IMR-90 (cell line): ENCODE measurements at places on chromosomes 16 and 17. TPM values are rescaled to one million over a fixed set of nuclear protein-coding genes. Genes with fewer than 3 reads are reported as not detected.

DNA sequence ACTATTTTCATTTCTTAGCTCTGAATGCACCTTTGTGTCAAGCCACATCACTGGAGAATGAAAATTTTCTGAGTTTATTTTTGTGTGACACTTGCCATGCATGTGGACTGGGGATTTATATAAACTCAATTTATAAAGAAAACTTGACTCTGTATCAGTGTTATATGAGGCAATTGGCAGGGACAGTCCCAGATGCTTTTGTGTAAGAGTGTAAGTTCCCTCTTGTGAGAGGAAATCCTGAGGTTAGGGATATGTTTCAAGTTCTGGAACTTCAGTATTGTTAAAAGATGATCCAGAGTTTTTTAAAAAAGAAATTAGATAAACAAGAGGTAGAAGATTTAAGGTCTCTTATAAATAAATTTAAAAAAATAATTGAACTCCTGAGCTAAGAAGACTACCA, 10.9 kb upstream of the CCL8 start:
- no peak for DNase-seq

- no peak for DNase-seq
These were observed 66.4 kb downstream of the PRMT7 start for GRCh38 chr16:68377221-68377620.

Gene NPW
- 0.18 TPM in 1 of 2 replicates, not detected in the other for total RNA-seq

GRCh38 chr17:5772720-5773119, 188.4 kb upstream of the NLRP1 start:
- DNase-seq, result peak; percentile 37

GRCh38 chr17:28723159-28723835, 2.7 kb downstream of the TLCD1 start:
- DNase-seq, result no peak

Gene P2RX5
- 1.7 and 1.8 TPM in 2 replicates for total RNA-seq

GRCh38 chr16:78375055-78375679, 275.7 kb downstream of the WWOX start:
- no peak for DNase-seq

DNA sequence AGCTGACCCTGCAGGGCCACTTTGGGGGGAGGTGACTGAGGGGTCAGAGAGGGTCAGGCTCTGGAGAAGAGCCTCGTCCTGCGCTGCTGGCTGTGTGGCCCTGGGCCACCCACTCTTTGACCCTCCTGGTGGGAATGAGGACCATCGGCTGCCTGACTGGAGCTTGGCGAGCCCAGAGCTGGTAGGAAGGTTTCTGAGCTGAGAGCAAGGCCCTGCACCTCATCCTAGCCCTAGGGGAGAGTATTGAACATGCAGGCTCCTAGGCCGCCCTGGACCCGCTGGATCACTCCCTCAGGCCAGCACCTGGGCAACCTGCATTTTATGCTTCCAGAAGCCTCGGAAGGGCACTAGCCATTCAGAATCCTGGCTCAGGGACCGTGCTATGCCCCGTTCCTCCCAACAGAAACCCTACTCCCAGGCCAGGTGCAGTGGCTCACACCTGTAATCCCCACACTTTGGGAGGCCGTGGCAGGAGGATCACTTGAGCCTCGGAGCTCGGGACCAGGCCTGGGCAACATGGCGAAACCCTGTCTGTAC, 14.5 kb downstream of the MAP2K3 start:
- DNase-seq, result no peak

GRCh38 chr16:84087466-84088151, 29.1 kb downstream of the MBTPS1 start:
- no peak for DNase-seq

Gene CES5A
- not detected in 2 replicates for total RNA-seq

- DNase-seq, result no peak
These were observed 365.7 kb downstream of the NPIPA8 start for GRCh38 chr16:17970816-17971331.

Gene HID1
- total RNA-seq, result 0.18 and 0.56 TPM in 2 replicates

GRCh38 chr17:78174346-78174869, 6.0 kb downstream of the SYNGR2 start:
- no peak for DNase-seq

DNA sequence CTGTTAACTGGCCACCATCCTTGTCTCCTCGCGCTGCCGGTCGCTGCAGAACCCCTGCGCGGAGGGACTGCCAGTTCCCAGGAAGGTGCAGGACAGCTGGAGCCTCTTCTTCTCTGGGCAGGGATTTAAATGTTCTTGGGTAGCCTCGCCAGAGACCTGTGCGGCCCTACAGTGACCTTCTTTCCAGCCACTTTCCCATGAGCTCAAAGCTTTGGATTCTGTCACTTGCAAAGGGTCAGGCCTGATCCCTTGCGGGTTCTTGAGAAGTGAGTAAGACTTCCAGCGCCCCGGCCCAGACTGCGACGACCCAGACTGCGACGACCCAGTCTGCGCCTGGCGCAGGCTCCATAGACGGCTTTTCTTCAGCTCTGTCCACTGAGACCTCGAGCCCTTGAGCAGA, 1.4 kb upstream of the SLFN5 start:
- no peak for DNase-seq

DNA sequence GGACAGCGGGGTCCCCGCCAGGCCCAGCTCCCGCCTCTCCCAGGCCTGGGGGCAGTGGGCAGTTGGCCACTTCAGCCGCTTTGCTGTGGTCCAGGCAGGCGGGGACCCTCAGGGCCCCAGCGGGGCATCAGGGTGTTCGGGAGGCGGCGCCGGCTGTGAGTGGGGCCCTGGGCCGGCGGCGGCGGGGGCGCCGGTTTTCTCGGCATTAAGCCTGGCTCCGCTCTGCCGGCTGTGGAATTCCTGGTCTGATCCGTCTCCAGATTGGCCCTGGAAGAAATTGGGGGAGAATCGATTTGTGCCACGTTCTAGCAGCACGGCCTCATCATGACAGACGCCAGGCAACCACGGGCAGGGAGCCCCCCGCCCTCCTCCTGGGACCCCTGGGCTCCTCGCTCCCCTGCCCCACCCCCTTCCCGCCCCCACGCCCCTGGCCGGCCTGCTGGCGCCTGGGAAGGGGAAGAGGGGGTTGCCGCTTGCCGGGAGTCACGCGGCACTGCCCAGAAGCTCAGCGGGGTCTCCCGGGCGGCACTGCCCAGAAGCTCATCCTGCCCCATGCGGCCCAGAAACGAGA, 28.6 kb upstream of the SSTR5 start:
- DNase-seq, result no peak

GRCh38 chr17:28468781-28469180, 4.7 kb upstream of the SLC13A2 start:
- DNase-seq, result no peak

Gene CCL15
- not detected in 2 replicates for total RNA-seq

Gene PMP22
- total RNA-seq, result 33.5 and 39.2 TPM in 2 replicates

- no peak for DNase-seq
These were observed 5.4 kb upstream of the ZNF500 start for GRCh38 chr16:4772351-4772750.

Gene ZFHX3
- 1.4 and 2.2 TPM in 2 replicates for total RNA-seq

- DNase-seq, result no peak
These were observed 23.4 kb upstream of the TNRC6C start for GRCh38 chr17:77935121-77935571.

- peak; percentile 48 for DNase-seq
These were observed 21.9 kb upstream of the CDH5 start for GRCh38 chr16:66344533-66345145.

DNA sequence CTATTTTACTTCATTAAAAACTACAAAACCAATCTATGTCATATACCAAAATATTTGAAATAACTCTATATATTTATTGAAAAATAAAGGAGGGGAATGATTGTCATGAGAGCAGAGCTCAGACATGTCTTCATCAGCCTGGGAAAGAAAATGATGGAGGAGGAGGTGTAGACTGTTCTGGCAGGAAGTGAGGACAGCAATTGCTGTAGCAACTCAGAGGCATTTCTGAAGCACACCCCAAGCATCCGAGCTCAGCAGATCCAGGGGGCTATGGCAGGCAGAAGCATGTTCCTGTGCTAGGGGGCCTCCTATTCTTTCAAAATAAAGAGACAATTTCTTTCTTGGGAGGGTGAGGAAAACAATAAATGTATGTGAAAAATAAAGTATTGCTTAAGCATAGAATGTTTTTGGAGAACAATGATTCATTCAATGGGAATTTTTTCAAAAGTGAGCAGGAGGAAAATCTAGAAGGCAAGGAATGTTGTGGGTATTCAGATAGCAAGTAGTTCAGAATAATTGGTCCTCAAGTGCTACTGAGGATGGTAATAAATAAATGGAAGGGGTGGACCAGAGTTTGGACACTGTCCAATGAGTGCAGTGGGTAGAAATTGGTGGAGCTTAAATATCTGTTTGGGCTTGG, 383.4 kb downstream of the CDH11 start:
- DNase-seq, result peak; percentile 66

Gene TBC1D3C
- not detected in 2 replicates for total RNA-seq

- no peak for DNase-seq
These were observed 459.7 kb downstream of the RBFOX1 start for GRCh38 chr16:7792346-7792745.

Gene KRT20
- not detected in 2 replicates for total RNA-seq

DNA sequence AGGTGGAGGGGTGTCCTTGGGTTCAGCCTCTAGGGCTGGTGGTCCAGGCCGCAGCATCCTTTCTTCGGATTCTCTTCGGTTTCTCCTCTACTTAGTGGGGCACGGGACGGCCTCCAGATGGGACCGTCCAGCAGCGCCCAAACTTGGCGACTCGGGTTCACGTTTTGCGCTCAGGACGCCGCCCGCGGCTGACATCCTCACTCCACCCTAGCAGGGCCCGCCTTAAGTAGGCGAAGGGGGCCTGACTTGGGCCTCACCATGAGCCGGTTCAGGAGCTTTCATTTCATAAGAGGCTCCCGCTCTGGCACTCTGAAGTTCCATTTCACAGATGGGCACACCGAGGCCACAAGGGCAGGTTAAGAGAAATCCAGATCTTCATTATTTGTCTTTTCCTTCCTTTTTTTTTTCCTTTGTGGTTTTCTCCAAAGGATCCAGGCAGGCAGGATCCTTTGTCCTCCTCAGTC, 141.2 kb downstream of the SEC14L1 start:
- DNase-seq, result no peak

GRCh38 chr16:11225677-11226549, 30.1 kb downstream of the SOCS1 start:
- no peak for DNase-seq

DNA sequence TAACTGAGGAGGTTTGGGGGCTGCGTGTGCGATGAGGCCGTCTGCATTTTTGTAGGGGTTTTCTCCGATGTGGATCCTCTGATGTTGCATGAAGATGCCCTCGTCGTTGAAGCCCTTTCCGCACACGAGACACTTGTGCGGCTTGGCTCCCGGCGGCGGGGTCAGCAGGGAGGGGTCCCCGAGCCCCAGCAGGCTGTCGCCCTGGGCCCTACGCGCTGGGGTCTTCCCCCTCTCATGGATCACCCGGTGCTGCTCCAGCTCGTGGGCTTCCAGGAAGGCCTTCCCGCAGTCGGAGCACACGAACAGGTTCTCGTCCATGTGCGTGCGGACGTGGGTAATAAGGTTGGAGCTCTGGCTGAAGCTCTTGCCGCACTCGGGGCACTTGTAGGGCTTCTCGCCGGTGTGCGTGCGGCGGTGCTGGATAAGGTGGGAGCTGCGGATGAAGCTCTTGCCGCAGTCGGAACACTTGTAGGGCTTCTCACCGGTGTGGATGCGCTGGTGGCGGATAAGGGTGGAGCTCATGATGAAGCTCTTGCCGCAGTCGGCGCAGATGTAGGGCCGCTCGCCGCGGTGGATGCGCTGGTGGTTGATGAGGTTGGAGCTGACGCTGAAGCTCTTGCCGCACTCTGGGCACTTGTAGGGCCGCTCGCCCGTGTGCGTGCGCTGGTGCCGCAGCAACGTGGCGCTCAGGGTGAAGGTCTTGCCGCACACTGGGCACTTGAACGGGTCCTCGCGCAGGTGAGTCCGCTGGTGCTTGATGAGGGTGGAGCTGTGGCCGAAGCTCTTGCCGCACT, 4.3 kb downstream of the ZNF629 start:
- DNase-seq, result no peak

DNA sequence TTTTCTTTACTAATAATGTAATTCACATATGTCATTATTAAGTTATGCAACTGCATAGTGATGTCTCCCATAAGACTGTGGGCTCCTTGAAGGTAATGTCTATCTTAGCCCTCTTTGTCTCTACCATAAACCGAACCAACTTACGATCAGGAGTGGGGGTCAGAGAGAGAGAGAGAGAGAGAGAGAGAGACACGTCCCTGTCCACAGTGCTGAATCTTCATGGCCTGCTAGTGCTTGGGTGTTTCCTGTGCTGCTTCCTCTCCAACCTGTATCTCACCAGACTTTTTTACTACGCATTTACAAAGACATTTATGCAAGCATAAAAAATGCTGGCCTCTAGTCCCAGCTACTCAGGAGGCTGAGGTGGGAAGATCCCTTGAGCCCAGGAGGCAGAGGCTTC, 52.2 kb upstream of the HAPSTR1 start:
- DNase-seq, result peak; percentile 55

Gene RAD51C
- 21.1 and 28.6 TPM in 2 replicates for total RNA-seq

GRCh38 chr16:15993946-15994665, 44.7 kb downstream of the ABCC1 start:
- DNase-seq, result peak; percentile 71

Gene RDM1
- 0.18 TPM in 1 of 2 replicates, not detected in the other for total RNA-seq

DNA sequence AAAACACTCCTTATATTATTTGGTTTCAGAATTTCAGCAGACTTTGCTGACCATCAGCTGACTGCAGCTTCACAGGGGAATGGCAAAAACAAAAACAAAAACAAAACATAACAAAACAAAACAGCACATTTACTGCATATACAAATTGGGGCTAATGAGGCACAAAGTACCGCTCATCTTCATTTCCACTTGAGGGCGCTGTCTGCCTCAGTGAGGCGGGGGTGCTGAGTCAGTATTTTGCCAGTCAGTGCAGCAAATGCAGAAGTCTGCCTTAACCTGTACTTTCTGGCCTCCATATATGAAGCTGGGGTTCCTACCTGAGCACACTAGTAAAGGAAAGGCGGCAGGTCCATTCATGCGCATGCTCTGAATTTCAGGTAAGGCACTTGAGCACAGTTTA, 13.5 kb upstream of the DYNLRB2 start:
- peak; percentile 11 for DNase-seq

Gene KREMEN2
- total RNA-seq, result not detected in 2 replicates

GRCh38 chr16:82945420-82946101, 318.8 kb downstream of the CDH13 start:
- DNase-seq, result no peak

- DNase-seq, result no peak
These were observed 384.6 kb downstream of the CNTNAP4 start for GRCh38 chr16:76661691-76662235.
